ENCODE measurements at places on chromosomes 1 and 21.

DNA sequence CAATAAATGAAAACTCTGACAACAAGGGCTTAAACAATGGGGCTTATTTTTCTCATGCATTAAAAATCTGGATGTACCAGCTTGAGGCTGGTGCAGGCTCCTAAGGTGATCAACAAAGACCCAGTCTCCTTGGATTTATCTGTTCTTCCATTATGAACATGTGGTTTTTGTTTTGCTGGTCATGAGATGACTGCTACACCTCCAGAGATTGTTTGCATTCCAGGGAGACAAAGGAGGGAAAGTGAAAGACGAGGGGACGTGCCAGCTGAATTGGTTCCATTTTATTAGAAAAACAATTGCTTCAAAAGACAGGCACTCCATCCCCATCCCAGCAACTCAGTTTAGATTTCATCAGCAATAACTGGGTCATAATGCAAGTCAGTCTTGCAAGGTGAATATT is 90.9 kb upstream of the KCNK1 start:
- no peak for DNase-seq

DNA sequence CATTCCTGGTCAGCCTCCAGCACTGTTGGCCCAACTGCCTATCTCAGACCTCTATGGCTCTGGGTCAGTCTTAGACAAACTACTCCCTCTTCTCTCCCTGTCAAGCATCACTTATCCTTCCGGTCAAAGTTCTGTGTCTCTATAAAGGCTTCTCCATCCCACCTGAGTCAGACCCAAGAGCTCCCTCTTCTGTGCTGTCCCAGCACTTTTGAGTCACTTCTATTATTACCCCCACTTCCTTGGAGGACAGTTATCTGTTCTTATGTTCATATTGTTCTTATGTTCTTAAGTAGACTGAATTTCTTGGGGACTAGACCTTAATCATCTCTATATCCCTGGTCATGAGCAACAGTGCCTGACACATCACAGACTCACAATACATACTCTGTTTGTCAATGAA is 29.2 kb upstream of the IL10 start:
- no peak for DNase-seq

- no peak for DNase-seq
Observed at GRCh38 chr1:153612111-153612754, 704 bp downstream of the S100A16 start.

DNA sequence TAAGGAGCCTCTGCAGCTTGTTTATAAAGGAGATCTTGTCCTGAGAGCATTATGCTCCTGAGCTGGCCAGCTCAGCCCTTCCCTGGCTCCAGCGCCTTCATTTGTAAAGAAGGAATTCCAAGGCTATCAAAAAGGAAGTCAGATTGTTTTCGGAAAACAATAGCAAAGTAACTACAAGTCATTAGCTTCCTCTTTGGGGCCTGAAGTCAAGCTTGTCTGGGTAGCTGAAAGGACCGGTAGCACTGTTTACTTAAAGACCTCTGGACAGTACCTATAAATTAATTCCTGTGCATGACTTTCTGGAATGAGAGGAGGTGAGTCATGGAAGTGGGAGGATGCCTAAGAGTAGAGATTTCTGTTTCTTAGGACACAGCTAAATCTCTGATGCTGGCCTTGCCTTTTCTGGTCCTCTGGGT is 20.7 kb upstream of the GJA5 start:
- DNase-seq = no peak

DNA sequence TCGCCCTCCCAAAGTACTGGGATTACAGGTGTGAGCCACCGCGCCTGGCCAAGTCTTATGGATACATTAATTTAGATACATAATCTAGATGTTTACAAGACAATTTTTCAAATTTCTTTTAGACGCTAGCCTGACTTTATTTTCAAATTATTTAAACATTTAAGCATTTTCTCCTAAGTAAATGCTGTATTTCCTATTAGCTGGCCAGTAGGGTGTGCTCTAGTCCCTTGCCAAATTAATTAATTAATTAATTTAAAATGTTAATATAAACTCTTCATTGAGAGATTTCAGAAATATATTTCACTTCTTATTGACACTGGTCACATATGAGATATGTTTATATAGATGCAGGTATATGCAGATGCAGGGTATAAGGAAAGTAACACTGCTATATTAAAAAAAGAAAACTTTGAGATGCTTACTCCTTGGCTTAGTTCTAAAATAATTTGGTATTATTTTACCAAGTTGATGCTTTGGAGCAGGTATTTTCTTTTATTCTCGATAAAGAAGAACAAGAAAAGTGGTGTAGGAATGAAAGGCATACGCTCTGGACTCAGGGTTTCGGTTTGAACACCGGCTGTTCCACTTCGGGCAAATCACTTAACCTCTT is 5.2 kb upstream of the ERRFI1 start:
- DNase-seq = no peak

DNA sequence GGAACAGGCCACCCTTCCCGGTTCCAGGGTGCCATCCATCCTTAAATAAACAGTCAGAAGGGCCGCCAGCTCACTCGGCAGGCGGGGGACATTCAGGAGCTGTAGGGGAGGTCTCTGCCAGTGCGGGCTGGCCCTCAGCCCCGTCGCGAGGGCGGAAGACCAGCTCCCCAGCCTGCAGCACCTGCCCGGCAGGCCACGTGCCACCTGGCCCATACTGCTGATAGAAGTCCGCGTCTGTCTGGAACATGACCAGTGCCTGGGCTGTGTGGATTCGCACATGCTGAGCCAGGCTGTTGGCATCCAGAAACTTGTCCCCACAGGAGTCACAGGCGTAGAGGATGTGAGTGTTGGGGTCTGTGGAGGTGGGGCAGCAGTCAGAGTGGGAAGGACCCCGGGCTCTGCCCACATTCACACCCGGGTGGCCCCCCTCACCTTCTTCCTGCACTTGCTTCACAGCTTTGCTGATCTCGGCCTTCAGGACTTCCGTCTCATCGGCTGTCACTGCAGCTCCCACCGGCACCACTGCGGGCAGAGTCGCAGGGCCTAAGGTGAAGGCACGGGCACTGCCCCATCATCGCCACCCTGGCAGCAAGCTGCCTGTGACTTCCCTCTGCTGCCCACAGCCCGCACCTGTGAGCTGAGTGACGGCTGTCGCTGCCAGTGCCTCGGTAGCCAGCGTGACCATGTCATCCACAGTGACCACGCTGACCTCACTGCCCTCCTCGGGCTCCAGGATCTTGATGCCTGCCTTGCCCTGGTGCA is 33.8 kb downstream of the ZBTB17 start:
- DNase-seq = no peak

GRCh38 chr1:62823556-62823955 is 39.6 kb downstream of the ATG4C start:
- no peak for DNase-seq

DNA sequence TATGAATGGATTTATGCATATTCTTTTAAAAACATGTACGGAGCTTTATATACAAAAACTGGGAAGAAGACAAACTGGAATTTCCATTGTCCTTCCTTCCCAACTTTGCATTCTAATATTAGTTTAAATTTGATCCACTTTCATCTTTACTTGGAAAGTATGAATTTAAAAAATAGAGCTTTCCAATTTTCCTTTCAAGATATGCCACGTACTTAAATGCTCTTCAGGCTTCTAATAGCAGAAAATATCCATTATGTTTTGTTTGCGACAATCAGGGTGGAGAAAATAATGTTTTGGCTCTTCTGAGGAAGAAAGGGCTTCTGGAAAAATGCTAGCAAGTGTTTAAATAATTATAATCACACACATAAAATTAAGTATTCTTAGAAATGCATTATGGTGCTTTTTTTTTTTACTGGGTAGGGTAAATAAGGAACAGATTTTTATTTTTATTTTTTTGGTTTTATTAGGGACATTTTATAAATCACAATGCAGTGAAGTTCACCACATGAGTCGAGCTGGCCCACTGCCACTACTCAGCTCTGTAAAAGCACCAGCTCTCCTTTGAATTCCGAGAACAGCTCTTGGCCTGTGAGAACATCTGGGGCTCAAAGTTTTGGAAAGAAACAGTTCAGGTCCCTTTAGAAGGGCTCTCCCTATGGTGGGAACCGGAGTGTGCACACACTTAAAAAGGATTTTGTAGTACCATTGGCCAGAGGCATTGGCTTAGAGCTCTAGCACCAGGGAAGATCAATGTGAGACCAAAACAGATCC is 287.4 kb upstream of the LYPLAL1 start:
- DNase-seq = no peak

- no peak for DNase-seq
Observed at GRCh38 chr1:5389101-5389885, 602.9 kb downstream of the NPHP4 start.

DNA sequence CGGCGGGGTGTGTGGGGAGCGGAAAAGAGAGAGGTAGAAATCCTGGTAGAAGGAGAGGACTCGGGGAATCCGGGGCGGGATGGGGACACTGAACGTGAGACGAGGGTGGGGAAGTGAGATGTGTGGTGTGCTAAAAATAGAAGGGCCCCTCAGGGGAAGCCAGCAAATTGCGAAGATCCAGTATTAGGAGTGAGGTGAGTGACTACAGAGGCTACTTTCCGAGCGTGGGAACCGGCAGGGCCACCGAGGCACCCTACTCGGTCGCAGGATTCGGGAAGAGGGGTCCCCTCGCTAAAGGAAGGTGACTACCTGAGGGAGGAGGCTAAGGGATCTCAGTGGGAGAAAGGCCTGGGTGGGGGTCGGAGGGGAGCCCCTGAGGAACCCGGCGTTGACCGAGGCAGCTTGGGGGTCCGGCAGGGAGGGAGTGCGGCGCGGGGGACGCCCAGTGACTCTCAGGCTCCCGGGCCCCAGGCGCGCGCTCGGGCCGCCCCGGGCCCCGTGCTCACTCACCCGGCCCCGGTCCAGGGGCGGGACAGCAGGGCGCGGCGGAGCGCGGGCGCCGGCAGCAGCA is 318 bp downstream of the ALDH4A1 start:
- DNase-seq = no peak

GRCh38 chr21:31262728-31263127 is 81.3 kb downstream of the TIAM1 start:
- no peak for DNase-seq

- no peak for DNase-seq
Observed at GRCh38 chr1:208516780-208517179, 272.6 kb upstream of the PLXNA2 start.

- DNase-seq = no peak
Observed at GRCh38 chr1:53621144-53621543, 117.8 kb downstream of the GLIS1 start.

- no peak for DNase-seq
Observed at GRCh38 chr1:10726355-10726754, 70.1 kb downstream of the CASZ1 start.

- no peak for DNase-seq
Observed at GRCh38 chr1:202235003-202235660, 41.5 kb downstream of the LGR6 start.

GRCh38 chr1:212062832-212063438 is 27.4 kb downstream of the DTL start:
- no peak for DNase-seq

DNA sequence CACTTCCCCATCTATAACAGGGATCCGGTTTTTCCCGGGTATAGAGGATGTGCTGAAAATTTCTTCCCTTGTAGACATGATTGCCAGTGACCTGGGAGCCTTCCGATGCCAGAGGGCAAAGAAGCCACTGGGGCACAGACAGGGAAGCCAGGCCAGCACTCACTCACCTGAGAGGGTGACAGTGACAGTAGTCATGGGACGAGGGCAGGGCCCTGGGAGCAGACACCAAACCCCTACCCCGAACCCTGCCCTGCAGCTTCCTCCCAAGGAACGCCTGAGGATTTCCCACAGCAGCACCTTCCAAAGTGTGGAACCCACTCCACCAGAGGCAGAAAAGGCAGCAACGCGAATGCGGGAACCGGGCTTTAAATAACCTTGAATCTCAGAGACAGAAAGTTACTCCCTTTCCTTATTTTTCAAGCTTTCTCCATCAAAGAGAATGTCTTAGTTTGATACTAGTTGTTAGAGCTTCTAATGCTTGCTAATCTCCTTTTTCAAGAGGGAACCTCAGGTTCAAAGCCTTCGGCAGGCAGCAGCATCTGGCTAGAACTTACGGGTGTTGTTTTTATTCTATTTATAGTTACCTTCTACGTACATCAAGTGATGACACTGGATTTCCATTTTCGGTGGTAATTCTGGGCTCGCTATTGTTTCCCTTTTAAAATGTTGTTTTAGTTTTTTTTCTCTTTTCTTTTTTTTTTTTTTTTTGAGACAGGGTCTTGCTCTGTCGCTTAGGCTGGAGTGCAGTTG is 2.8 kb downstream of the DDOST start:
- DNase-seq = no peak

- no peak for DNase-seq
Observed at GRCh38 chr1:168455764-168456163, 88.0 kb downstream of the XCL2 start.

GRCh38 chr1:145918992-145919939 is 749 bp upstream of the PEX11B start:
- no peak for DNase-seq

GRCh38 chr1:30824736-30825429 is 67.3 kb upstream of the LAPTM5 start:
- no peak for DNase-seq

DNA sequence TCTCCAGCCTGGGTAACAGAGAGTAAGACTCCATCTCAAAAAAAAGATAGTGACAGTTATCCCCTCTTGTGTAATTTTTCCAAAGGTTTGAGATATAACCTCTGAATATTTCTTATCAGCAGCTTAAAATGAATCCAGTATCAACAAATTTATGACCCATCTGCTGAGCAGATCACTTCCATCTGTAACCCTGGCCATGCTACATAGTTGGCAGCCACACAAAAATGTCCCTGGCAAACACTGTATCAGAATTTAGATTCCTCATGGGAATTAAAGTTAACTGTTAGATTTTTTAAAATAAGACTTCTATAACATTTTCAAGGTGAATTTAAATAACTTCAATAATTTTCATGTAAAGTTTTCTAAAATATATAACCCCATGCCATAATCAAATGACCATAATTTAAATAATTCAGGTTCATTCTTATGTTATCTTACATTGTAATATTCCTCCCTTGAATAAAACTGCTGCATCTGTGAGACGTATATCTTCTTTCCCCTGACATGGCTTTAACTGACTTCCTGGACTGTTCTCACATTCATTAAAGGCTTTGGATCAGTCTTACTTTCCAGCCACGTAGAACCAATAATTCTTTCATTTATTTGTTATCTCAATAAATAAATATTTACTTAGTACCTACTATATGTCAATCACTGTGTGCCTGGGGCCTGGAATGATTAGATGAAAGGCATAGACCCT is 5.3 kb upstream of the PRPF38B start:
- no peak for DNase-seq

GRCh38 chr1:78472851-78473496 is 17.8 kb upstream of the PTGFR start:
- DNase-seq = no peak

DNA sequence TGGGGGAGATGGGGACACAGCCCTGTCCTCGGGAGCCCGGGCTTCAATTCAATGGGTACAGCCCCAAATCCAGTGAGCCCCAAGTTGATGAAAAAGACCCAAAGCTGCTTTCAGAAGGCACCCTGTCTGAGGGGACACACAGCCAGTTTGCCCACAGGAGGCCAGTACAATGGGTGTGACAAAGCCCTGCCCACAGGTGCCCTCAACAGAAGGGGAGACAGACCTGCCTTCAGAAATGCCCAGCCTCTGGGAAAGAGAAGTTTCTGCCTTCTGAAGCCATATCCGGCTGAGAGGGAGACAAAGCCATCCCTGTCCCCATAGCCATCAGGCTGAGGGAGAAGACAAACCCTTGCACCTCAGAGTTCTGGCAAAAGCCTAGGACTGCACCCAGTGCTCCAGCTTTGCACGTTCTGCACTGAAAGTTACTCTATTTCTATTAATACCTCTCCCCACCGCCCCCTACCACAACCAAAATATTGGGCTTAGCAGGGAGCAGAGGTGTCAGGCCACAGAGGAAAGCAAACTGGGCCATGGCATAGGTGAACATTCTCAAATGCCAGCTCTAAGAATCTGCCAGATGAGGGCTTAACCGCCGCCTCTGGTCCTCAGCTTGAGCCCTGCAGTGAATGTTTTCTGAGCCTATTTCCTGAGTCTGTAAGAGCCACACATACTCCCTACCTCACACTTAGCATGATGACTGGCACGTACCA is 18.0 kb upstream of the PTAFR start:
- no peak for DNase-seq

Measured in stimulated activated CD4-positive, alpha-beta T cell treated with anti-CD3 and anti-CD28 coated beads, Interleukin-1b, Interleukin-23, amount 100 ng/mL, for 24 hours (primary cell).